Lung (tissue), 17 donors: ENCODE measurements at places on chromosomes 3 and 15.
A peak's percentile ranks its signal among the peaks of the same experiment; 100 is the strongest.

- DNase-seq, result no peak
Observed at GRCh38 chr3:15522016-15522415, 510 bp upstream of the COLQ start.

DNA sequence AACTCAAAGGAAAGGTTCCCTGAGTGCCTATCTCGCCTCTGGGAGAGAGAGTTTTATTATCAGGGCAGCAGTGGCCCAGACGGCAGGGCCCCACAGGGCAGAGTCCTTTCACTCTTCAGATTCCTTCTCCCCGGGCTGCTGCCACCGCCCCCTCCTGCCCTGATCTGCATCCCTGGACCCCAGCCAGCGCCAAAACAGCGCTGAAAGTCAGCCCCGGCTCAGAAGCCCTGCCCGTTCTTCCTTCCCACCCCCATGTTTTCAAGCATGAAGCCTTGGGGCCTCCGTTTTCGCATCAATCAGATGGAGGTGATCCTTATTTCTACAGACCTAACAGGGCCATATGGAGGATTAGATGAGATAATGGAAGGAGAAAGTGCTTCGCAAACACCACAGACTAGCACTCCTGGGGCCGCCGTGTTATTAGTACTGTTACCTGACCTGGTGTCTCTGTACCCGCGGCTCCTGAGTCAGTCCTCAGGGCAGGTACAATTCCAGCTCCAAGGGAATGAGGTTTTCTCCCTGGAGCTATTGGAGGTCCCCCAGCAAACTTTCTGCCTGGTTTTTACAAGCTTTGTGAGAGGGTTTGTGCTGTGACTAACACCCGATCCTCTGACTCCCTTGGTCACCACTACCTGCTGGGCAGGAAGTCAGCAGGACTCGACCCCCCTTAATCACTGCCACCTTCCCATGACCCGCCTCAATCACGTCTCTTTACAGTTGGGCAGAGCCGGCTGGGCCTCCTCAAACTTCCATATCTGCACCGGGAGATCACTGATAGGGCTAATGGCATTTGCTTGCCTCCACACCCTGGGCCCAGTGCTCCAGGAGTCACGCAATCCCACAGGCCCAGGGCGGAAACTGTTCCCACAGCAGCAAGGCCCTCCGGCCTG, 39.5 kb upstream of the TSEN2 start:
- DNase-seq, result peak; percentile 68

GRCh38 chr3:48445277-48445882, 1.2 kb upstream of the ATRIP start:
- no peak for DNase-seq

- no peak for DNase-seq
Observed at GRCh38 chr15:58348095-58348812, 83.5 kb upstream of the LIPC start.

DNA sequence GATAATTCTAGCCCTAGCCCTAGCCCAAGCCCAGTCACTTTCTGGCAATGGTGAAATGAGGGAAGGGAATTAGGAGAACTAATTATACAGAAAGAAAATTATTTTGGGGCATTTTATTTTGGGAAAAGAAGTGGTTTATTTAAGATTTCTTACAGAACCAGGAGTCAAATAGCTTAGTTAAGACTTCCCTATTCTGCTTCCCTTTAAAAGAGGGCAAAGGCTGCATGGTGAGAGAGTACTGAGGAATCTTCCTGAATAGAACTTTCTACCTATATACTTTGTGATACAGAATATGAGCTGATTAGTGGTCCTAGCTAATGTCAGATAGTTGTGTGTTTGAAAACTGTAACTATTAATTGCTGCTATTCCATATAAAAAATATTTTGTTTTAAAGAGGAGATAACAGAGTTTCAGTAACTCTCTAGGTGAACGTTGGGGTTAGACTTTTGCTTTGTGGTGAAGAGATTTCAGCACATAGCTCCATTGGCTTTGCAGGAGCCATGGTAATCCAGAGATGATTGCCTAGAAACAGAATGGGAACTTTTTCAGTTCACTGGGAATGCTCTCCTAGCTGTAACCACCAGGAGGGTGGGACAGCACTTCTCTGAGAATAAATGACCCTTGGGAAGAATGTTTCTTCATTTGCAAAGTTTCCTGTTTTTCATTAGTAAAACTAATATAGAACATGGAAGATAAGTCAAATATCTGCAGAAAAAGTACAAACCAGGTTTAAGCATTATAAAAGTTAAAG, 5.3 kb upstream of the GCSAM start:
- DNase-seq, result no peak

- DNase-seq, result peak; percentile 32
Observed at GRCh38 chr3:150346981-150347863, 60.9 kb upstream of the TSC22D2 start.
